ENCODE measurements at places on chromosomes 5 and 9. TPM values are rescaled to one million over a fixed set of nuclear protein-coding genes. Genes with fewer than 3 reads are reported as not detected.
A peak's percentile ranks its signal among the peaks of the same experiment; 100 is the strongest.

GRCh38 chr5:9545136-9545991, 511 bp downstream of the SEMA5A start:
- DNase-seq, result no peak

DNA sequence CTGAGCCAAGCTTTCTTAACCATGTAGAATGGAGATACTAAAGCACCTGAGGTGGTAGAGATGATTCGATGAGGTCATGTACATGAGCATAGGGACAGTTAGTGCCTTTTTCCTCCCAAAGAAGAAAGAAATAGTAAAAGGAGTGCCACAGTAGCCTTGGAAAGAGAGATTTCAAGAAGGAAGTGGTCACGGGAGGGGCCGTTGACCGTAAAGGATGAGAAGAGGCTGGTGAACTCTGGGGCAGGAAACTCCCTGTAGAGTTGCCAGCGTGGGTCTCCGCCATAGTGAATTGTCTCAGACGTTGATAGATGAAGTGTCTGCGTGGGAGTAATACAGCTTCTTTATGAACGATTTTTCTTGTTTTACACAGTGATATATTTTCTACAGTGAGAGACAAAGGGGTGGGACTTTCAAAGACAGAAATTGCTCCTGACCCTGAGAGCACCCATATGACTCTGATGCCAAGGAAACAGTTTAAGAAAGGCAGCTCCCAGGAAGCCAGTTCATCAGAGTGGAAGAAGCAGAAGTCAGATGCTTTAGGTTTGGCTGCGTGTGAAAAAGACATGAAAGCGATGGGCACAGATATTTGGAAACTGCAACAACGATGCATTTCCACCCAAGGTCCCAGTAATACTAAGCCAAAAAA, 41.3 kb downstream of the UGCG start:
- no peak for DNase-seq

The MOB3B gene
- 1.9 TPM for total RNA-seq

- peak; percentile 46 for DNase-seq
These were observed 307.8 kb downstream of the NR2F1-AS1 start for GRCh38 chr5:93273176-93273575.

The PCDHGA9 gene
- 1.4 TPM for total RNA-seq

GRCh38 chr5:9297134-9297533, 248.7 kb downstream of the SEMA5A start:
- no peak for DNase-seq

- peak; percentile 76 for DNase-seq
These were observed 11.9 kb downstream of the CMBL start for GRCh38 chr5:10295619-10296326.

DNA sequence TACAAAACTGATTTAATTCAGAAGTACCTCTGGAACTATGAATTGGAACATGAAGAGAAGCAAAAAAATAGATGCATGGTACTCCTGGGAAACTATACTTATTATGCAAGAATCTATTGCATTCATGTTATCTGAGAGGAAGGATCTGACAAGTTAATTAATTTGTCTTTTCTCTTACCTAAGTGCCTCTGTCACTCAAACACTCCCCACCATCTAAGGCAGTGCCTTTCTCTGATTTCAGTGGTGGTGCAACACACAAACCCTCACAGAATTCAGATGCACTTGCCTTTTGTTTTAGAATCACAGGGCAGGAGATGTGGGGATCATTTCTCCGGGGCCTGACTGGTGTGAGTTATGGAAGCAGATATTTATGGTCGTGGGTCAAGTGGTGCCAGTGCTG, 52.5 kb upstream of the C9orf72 start:
- DNase-seq, result no peak

GRCh38 chr5:25345240-25345771, 700.5 kb upstream of the CDH10 start:
- no peak for DNase-seq

- DNase-seq, result no peak
These were observed 378.4 kb downstream of the SPATA31D1 start for GRCh38 chr9:82367016-82367415.

The ERAP2 gene
- total RNA-seq, result 3.9 TPM

The ZNF658 gene
- 5.0 TPM for total RNA-seq

- peak; percentile 65 for DNase-seq
These were observed 25.8 kb downstream of the ADAMTSL2 start for GRCh38 chr9:133560311-133560710.

The TUSC1 gene
- 7.6 TPM for total RNA-seq

The FBLL1 gene
- 1.1 TPM for total RNA-seq

The MLANA gene
- total RNA-seq, result not detected

GRCh38 chr9:21694424-21694823, 108.0 kb upstream of the MTAP start:
- no peak for DNase-seq

GRCh38 chr5:76870046-76870445, 20.2 kb downstream of the S100Z start:
- no peak for DNase-seq

DNA sequence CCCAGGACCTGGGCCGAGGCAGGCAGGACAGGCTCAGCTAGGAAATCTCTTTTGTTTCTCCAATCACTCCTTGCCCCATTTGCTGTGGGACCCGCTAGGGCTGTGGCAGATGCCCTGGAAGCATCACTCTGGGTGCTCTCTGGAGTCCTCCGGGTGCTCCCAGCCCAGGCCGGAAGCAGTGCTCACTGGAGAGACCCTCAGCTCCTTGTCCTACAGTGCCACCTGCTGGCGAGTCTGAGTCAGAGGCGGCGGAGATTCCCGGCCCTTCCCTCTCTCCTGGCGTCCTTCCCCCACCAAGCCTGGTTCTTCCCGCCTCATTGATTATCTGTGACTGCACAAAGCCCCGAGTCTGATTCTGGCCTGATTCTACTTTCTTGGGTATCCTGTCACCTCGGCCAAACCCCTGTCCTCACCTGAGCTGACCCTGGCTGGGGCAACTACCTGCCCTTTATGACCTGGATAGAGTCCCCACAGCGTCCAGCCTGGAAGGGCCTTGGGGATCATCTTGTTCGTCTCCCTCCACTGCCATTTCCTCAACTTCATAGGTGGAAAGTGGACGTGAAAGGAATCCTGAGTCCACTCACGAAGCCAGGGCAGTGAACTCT, 7.3 kb upstream of the BARHL1 start:
- peak; percentile 63 for DNase-seq

The TSSK1B gene
- not detected for total RNA-seq

The IL3 gene
- not detected for total RNA-seq

- no peak for DNase-seq
These were observed 40.6 kb downstream of the PHAX start for GRCh38 chr5:126641387-126641786.

DNA sequence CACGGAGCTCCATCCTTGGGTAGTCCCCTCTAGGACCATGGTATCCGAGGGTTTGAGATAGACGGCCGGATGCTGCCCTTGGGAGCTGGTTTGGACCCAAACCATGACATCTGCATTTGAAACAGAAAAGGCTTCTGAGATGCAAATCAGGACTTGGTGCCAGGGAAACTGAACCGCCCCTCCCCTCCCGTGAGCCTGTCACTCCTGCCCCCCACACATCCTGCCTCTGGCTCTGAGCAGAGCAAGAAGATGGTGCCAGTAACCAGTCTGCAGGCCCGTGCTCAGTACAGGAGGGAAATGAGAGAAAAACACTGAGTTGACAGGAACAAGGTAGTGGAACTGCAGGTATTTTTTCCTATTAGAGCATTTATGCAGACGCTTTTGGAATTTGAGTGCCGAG, 18.6 kb downstream of the ARPC5L start:
- DNase-seq, result no peak

Measured in dermis microvascular lymphatic vessel endothelial cell (primary cell).